ENCODE measurements at places on chromosomes 13 and 19.
A peak's percentile ranks its signal among the peaks of the same experiment; 100 is the strongest.

GRCh38 chr13:60026286-60026685 is 137.4 kb downstream of the DIAPH3 start:
- no peak for DNase-seq

GRCh38 chr13:65445340-65445739 is 1784.8 kb downstream of the PCDH9 start:
- no peak for DNase-seq

DNA sequence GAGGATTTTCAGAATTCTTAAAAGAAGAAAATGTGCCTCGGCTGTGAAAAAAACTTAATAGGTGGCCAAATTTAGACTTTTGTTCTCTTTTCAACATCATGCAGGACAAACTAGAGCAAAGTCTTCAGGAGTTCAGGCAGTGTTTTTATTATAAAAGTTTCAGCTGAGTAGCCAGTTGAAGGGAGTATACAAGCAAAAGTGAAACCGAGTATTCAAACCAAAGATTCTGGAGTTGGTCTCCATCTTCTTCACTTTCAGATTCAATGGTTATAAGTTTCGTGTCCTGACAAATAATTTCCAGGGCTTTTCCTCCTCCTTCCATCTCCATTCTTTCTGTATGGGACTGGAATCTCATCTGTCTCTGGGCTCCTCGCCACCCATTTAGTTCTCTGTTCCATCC is 379.7 kb downstream of the GPC5 start:
- DNase-seq: no peak

- DNase-seq: peak; percentile 56
Measured at GRCh38 chr13:109919715-109920375, 133.5 kb upstream of the IRS2 start.

- DNase-seq: no peak
Measured at GRCh38 chr19:2451138-2451537, 5.6 kb downstream of the LMNB2 start.

GRCh38 chr13:30446126-30446500 is 19.6 kb downstream of the HMGB1 start:
- no peak for DNase-seq

- peak; percentile 71 for DNase-seq
Measured at GRCh38 chr19:44512326-44513298, 12.3 kb upstream of the ZNF180 start.

GRCh38 chr13:86193281-86193680 is 394.1 kb upstream of the SLITRK6 start:
- peak; percentile 4 for DNase-seq

DNA sequence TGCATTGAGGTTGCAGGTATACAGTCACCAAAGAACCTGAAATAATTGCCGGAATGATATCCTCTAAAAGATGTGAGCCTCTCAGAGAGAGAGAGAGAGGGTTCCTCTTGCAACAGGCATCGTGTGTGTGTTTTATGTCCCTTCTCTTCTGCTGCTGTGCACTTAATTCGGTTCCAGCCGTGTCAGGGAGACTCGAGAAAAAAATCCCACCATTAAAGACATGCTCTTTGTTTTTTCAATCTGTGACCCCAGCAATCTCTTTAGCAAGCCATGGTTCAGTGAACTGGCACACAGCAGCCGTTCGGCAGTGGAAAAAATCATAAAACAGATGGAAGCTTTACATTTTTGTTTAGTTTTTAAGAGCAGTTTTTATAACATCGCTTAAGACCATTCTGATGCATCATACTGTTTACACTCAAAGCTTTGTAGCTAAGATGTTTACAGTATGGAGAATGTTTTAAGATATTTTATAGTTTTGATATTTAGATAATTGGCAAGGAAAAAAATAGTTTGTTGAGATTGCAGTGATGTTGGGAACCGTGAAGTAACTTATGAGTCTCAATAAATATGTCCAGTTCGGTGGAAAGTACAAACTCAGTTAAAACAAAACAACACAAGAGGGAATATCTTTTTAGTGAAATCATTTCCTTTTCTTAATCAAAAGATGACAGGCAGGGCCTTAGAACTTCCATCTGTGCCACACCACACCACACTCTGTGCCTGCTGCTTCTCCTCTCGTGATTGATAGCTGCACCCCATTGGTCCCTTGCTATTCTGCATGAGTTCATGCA is 31.2 kb upstream of the ZNF536 start:
- no peak for DNase-seq

DNA sequence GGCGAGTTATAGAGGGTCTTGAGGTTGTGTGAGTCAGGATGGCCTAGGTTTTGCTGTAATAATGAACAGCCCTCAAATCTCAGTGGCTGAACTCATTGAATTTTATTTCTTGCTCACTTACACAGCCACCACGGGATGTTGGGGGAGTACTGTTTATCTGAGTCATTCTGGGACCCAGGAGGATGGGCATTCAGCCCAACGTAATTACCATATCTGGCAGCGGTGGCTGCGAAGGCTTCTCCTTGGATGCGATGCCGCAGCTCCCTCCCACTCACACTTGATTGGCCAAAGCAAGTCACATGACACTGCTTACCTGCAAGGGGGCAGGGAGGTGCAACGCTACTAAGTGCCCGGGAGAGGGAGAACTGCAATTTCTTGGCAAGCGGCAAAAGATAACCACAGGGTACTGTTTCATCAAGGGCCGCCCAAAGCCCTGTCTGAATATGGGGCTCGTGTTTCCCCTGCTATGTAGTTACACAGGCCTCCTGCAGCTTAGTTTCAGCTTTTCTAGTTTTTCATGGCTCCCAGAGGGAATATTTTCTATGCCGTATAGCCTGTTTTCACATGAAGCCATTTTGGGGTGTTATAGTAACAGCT is 19.9 kb downstream of the ZSWIM9 start:
- peak; percentile 82 for DNase-seq

- no peak for DNase-seq
Measured at GRCh38 chr19:51815043-51815442, 20.1 kb downstream of the FPR3 start.

- no peak for DNase-seq
Measured at GRCh38 chr13:82116422-82116989, 1765.8 kb downstream of the SLITRK1 start.

GRCh38 chr19:2867025-2867991 is at the start of gene ZNF556:
Gene ZNF556, plus strand, starts transcription at chr19:2867335. Its CDS starts 87 bp downstream, at chr19:2867422.
- DNase-seq: no peak

DNA sequence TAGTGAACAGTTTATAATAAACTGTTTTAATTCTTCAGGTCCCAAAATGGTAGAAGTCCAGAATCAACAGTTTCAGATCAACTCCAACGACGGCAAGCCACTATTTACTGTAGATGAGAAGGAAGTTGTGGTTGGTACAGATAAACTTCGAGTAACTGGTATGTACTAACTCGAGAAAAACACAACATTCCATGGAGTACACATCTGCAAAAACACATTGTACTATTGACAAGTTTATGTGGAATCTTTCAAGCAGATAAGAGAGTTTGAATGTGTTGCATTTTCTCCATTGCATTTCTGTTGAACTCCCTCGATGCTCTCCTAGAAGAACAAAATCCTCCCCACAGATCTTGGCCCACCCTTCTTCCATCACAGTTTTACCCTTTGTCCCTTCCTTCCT is 98.5 kb downstream of the SGCG start:
- DNase-seq: peak; percentile 42

GRCh38 chr13:113052971-113053370 is 52.6 kb upstream of the F7 start:
- DNase-seq: no peak

DNA sequence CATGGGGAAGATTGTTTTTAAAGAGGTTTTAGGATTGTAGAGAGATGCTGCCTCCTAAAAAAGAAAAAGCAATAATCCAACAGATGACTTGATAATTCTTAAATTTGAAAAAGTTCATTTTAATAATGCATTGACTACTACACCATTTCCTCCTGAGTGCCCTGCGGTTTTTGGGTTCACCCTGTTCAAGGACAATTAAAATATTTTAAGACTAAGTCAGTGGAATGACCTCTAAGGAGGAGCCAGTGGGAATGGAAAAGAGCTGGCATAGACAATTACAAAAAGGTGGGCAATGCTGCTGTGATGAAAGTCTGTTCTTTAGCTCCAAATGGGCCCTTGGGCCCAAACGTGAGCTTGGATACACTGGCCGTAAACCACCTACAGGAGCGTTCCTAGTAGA is 217.8 kb downstream of the LHFPL6 start:
- DNase-seq: no peak

DNA sequence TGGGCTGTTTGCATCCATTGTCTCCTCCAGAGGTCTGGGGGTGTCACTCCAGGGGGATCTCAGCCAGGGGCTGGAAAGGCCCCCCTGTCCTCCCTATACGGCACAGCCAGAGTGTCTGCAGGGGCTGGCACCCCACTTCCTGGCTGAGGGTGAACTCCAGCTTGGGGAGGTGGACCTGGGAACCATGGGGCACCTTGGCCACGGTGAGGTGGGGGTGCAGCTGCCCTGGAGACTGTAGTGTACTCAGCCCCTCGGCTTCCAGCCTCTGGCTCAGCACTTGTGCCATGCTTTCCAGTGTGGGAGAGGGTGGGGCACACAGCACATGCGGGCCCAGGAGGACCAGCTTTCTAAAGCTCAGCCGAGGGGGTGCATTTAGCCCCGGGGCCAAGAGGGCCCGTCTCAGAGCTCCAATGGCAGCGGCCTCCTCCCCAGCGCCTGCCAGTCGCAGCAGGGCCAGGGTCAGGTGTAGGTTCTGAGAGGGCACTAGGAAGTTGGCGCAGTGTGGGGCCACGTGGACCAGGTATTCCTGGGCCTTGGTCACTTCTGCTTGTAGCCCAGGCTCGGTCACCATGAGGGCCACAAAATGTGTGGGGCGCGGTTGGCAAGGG is 1.4 kb downstream of the LENG9 start:
- no peak for DNase-seq

DNA sequence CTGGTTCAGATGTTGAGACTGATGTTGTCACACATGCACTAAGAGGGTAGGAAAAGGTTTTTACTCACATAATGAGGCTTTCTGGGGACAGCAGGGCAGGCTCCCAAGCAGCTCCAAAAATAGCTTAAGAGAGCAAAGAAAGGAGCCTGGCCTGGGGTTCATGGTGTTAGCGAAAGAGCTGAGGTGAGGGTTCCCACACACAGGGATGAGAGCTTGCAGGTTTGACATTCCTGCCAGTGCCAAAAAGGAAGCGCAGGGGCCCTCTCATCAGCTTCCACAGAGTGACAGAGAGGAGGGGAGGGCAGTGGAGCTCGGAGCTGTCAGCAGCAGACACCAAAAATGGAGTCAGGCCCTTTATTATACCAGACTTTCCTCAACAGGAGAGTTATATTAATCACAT is 65.5 kb upstream of the FAM216B start:
- DNase-seq: no peak

- no peak for DNase-seq
Measured at GRCh38 chr13:99009987-99010551, 32.2 kb upstream of the DOCK9 start.

- no peak for DNase-seq
Measured at GRCh38 chr19:43708716-43709115, 7.2 kb upstream of the IRGC start.

- peak; percentile 71 for DNase-seq
Measured at GRCh38 chr13:65789815-65790214, 1440.3 kb downstream of the PCDH9 start.

GRCh38 chr19:28727480-28728159 is 485.3 kb downstream of the UQCRFS1 start:
- peak; percentile 34 for DNase-seq

- peak; percentile 78 for DNase-seq
Measured at GRCh38 chr19:33778089-33778791, 18.4 kb upstream of the KCTD15 start.

GRCh38 chr19:47003611-47004465 is 15.8 kb upstream of the NPAS1 start:
- DNase-seq: no peak

- DNase-seq: no peak
Measured at GRCh38 chr13:48502601-48503319, 30.1 kb downstream of the RCBTB2 start.

DNA sequence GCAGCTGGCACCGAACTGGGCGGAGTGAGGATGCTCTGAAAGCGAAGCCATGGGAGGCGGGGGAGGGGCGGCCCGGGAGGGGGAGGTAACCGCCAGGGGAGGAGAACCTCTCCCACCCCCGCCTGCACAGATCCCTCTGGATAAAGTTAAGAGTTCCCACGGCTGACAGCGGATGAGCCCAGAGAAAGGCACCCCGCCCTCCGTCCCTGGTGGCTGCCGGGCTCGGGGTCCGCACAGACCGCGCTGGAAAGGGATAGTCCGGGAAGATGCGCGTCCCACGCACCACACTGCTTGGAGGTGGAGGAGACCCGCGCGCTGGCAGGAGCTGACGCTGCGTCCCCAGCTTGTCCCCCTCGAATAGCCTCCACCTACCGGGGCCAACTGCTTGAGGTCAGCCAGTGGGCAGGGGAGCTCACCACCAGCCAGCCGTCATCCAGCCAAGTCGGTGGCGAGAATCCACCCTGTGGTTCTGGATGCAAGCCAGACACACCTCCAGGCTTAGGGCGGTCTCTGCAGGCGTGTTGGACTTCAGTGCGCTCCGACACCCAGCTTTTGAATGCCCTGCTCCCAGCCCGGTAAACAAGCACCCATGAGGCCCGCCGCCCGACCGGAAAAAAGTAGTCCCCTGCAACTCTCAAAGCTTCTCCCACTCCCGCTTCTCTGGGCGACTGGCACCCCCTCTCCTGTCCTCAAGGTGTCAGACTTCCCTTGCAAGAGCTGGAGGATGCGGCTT is at the start of gene TRPC4:
Gene TRPC4 (minus strand): TSS at position 17 of the 733 bp plus-strand sequence. CDS start 86,439 bp downstream, outside the sequence.
- peak; percentile 89 for DNase-seq

DNA sequence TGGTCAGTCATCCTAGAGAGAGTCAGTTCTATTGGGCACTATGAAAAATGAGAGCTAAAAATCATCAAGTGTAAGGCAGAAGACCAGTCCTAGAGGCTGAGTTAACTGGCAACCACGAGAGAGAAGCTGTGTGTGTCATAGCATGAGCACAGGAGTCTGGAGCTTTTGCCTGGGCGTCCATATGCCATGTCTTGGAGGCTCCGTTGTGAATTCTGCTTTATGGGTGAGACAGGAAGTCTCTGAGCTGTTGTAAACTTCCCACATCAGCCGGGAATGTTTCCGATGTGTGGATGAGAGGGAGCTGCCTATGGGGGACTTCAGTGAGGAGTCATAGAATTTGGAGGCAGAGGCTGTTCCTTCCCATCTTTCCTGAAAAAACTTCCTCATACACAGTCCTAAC is 120.0 kb downstream of the ITGBL1 start:
- no peak for DNase-seq

GRCh38 chr13:74006666-74007065 is 127.5 kb downstream of the KLF12 start:
- DNase-seq: no peak
